ENCODE measurements at places on chromosomes 12 and 14.

- DNase-seq = no peak
Observed at GRCh38 chr14:55416866-55417265, 5.2 kb upstream of the ATG14 start.

- no peak for DNase-seq
Observed at GRCh38 chr14:20116748-20117147, 6.2 kb downstream of the OR4K17 start.

DNA sequence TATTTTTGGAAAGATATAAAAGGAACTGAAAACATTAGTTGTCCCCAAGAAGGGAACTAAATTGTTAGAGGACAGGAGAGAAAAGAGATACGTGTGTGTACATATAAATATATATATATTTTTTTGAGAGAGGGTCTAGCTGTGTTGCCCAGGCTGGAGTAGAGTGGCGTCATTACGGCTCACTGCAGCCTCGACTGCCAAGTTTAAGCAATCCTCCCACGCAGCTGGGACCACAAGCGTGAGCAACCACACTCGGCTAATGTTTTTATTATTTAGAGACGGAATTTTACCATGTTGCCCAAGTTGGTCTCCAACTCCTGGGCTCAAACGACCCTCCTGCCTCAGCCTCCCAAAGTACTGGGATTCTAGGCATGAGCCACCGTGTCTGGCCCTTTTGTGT, 16.2 kb upstream of the NOP2 start:
- DNase-seq = no peak

GRCh38 chr14:90489916-90490719, 93.3 kb downstream of the CALM1 start:
- DNase-seq = no peak

GRCh38 chr12:31588976-31589375, 2.0 kb downstream of the DENND5B start:
- DNase-seq = no peak

GRCh38 chr14:103033681-103034096, 23.7 kb downstream of the CDC42BPB start:
- DNase-seq = no peak

DNA sequence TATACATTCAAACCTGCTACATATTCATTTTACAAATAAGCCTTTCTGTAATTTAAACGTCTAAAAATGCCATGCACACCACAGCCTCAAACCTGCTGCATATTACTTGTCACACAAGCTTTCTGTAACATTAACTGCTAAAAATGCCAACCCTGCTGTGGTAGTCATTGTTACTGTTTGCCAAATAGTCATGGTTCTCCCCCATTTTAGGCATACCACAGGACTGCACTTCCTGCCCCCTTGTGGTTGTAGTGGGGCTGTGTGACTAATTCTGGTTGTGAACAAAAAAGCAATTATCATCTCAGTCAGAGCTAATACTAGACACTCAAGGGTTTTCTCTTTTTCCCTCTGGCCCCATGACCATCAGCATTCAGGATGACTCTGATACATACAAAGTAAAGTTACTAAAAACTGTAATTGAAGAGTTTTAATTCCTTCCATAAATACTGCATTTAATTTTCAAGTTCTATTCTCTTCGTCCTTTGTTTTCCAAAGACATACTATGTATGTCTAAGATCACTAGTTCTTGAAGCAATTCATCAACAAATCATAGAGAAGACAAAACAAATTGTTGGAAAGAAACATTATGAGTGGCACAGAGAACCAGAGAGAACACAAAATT, 5.7 kb upstream of the SLC35F4 start:
- DNase-seq = no peak

- DNase-seq = no peak
Observed at GRCh38 chr14:75570797-75571196, 7.6 kb upstream of the FLVCR2 start.

- DNase-seq = no peak
Observed at GRCh38 chr12:52602552-52602951, 1.3 kb upstream of the KRT72 start.

GRCh38 chr14:105877645-105878044, 351.3 kb downstream of the TMEM121 start:
- no peak for DNase-seq

- DNase-seq = no peak
Observed at GRCh38 chr14:37515771-37516170, 79.3 kb downstream of the FOXA1 start.

DNA sequence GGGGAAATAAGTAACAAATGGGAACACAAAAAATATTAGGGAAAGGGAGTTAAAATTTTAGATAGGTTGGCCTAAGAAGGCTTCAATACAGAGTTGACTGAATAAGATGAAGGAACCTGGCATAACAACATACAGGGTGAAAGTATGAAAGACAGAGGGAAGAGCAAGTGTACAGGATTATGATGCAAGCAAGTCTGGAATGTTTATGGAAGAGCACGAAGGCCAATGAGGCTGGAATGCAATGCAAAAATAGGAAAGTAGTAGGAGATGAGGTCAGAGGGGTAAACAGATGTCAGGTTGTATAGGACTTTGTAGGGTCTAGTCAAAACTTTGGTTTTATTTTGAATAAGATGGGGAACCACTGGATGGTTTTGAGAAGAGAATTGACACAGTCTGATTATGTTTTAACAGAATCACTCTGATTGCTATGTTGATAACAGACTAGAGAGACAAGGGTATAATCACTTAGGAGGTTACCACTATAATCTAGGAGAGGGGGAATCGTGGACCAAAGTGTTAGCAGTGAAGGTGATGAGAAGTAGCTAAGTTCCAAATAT, 96.8 kb downstream of the OSBPL8 start:
- DNase-seq = no peak

DNA sequence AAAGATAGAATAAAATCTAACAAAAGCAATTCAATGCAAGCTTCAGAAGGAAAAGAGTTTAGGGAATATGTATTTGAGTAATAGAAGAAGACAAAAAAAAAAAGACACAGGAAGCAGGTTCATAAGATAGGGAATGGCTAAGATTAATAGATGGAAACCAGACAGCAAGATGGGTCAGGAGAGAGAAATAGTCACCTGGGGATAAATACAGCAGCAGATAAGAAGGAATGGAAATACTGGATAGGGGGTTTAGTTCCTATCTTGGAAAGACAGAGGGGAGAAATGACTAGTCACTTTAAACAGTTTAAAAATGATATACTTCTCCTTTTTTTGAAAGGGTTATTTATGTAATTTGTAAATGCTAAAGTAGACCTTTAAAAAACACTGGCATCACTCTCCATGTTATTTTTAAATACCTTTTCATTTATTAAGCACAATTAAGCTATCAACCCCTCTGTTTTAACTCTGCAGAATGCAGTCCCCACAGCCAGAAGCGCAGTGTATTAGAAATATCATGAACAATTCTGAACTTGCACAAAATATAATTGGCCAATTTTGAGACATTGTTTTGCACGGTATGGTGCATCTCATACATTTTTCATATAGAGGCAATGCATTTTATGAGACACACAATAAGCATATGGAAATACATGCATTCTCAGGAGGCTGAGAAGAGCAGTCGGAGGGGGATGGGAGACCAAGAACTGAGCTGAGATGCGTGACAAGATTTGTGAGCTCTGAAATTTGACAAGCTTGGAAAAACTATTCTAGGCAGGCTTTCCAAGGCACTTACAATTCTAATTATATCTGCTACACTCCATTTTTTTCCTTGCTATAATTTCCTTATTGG, 303.4 kb upstream of the PRICKLE1 start:
- DNase-seq = no peak

DNA sequence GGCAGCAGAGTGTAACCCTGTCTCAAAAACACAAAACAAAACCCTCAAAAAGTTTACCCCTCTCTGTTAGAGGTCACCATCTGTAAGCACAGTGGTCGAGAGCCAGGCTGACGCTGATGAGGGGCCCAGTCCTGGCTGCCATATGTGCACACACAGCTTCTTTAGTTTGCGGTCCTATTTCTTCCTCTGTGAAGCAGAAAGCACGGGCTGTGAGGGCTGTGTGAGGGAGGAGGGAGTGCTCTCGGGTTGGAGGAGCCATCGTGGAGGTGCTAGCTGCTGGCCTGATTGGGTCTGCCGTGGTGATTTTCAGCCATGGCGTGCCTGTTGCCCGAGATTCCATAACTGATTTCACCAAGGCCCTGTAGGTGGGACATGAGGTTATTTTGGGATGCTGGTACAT, 3.5 kb downstream of the ULK1 start:
- DNase-seq = no peak

DNA sequence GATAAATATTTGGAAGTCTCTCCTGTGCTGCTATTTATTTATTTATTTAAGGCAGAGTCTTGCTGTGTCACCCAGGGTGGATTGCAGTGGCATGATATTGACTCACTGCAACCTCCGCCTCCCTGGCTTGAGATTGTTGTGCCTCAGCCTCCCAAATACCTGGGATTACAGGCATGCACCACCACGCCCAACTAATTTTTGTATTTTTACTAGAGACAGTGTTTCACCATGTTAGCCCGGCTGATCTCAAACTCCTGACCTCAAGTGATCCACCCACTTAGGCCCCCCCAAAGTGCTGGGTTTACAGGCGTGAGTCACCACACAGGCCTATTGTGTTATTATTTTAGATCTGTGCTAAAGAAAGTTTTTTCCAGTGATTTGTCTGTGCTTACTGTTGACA, 225.2 kb downstream of the CCER1 start:
- DNase-seq = no peak

- DNase-seq = no peak
Observed at GRCh38 chr12:11797317-11797913, 147.9 kb downstream of the ETV6 start.

GRCh38 chr14:73718418-73719251, 4.5 kb upstream of the PNMA1 start:
- no peak for DNase-seq

DNA sequence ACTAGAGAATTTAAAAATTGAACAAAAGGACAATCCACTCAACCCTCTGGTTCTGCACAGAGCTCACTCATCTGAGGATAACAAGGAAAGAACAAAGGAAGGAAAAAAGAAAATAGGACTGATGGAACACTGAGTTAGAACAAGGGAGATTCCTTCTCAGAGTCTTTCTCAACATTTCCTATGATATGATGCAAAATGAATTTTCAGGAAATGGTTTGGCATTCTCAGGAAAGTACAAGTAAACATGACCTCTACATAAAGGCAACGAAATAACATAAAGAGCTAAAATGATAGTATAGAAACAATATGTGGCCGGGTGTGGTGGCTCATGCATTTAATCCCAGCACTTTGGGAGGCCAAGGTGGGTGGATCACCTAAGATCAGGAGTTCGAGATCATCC, 135.8 kb downstream of the ITPR2 start:
- DNase-seq = no peak

- no peak for DNase-seq
Observed at GRCh38 chr14:53365486-53366130, 212.5 kb upstream of the DDHD1 start.

DNA sequence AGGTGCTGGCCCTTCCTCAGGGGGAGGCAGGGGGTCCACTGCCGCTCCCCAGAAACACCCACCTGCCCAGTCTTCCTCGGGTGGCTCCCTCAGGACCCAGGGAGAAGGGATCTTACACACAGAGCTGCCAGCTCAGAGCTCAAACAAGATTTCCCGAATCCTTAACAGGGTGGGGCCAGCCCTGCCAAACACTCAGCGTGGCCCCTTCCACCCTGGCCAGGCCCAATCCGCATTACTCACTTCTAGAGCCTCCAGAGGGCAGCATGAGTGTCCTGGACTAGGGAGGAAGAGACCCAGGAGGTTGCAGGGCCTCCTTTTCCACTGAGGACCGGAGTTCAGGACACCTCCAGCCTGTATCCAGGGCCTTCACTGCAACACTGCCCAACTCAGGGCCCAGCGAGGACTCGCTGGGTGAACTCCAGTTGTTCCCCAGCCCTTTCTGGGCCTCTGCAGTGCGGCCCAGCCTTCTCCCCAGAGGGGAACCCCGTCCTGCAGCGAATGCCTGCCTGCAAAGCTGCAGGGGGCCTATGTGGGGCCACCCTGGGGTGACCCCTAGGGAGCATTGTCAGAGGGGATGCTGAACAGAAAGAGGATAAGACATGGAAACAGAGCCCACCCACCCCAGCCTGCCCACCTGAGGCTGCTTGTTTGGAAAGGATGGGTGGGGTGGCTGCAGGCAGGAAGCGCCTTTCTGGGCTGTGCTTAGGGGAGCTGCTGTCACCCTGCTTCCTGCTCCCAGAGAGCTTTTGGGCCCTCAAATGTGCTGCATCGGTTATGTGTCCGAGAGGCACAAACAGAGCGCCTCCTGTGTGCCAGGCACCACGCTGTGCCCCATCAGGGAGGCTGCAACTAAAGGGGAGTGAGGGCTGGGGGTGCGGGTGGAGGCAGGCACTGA, 43.8 kb downstream of the CCNK start:
- no peak for DNase-seq

- DNase-seq = no peak
Observed at GRCh38 chr14:98501335-98501734, 770.7 kb downstream of the BCL11B start.

GRCh38 chr14:77902811-77903210, 102.9 kb downstream of the ADCK1 start:
- DNase-seq = no peak

- no peak for DNase-seq
Observed at GRCh38 chr12:78402366-78403134, 462.0 kb upstream of the SYT1 start.

- no peak for DNase-seq
Observed at GRCh38 chr14:33239465-33239864, 300.8 kb downstream of the NPAS3 start.

DNA sequence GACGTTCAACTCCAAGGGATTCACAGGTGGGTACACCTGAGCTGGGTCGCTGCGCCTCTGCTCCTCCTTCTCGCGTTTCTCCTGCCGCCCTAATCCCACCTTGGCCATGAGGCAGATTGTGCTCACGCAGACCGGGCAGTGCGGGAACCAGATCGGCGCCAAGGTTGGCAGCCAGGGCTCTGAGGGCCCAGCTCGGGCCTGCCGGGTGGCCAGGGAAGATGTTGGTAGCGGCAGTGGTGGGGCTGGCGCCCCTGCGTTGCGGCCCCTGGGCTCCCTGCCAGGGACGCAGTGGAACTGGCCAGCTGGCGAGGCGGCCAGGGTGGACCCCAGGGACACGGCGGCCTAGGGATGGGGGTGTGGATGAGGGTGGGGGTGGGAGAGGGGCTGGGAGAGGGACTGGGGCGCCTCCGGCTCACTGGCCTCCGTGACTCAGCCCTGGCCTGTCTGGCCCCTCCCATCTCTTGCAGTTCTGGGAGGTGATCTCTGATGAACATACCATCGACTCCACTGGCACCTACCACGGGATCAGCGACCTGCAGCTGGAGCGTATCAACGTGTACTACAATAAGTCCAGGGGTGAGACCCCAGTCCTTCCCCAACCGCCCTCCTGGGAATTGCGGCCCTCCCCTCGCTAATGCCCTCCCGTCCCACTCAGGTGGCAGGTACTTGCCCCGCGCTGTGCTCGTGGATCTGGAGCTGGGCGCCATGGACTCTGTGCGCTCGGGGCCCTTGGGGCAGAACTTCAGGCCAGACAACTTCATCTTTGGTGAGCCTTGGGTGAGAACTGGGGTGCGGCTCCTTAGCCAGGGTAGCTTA, 114.9 kb upstream of the ALG10B start:
- DNase-seq = no peak

GRCh38 chr12:97335115-97335514, 127.5 kb upstream of the RMST start:
- DNase-seq = no peak

GRCh38 chr14:37143475-37143874, 28.9 kb downstream of the SLC25A21 start:
- no peak for DNase-seq

GRCh38 chr12:61272441-61272840, 987.8 kb upstream of the USP15 start:
- no peak for DNase-seq

GRCh38 chr12:72522411-72522810, 250.2 kb downstream of the TRHDE start:
- no peak for DNase-seq

Data from CD4-positive, alpha-beta T cell treated with Interleukin-17A for 1 hour (primary cell).